Fibroblast of villous mesenchyme (primary cell): ENCODE measurements at places on chromosomes 16 and 17. TPM values are rescaled to one million over a fixed set of nuclear protein-coding genes. Genes with fewer than 3 reads are reported as not detected.

KRTAP17-1 gene
- not detected in 2 replicates for total RNA-seq

CTRB2 gene
- total RNA-seq: not detected in 2 replicates

KCNAB3 gene
- total RNA-seq: 1.3 and 1.7 TPM in 2 replicates

SCGB1C2 gene
- not detected in 2 replicates for total RNA-seq

SLC13A5 gene
- under 0.01 TPM in 1 of 2 replicates, not detected in the other for total RNA-seq

ODAD4 gene
- total RNA-seq: 0.43 and 0.64 TPM in 2 replicates
